ENCODE measurements at places on chromosomes 2 and 18.

GRCh38 chr2:164568317-164568716 is 53.0 kb downstream of the GRB14 start:
- no peak for DNase-seq

DNA sequence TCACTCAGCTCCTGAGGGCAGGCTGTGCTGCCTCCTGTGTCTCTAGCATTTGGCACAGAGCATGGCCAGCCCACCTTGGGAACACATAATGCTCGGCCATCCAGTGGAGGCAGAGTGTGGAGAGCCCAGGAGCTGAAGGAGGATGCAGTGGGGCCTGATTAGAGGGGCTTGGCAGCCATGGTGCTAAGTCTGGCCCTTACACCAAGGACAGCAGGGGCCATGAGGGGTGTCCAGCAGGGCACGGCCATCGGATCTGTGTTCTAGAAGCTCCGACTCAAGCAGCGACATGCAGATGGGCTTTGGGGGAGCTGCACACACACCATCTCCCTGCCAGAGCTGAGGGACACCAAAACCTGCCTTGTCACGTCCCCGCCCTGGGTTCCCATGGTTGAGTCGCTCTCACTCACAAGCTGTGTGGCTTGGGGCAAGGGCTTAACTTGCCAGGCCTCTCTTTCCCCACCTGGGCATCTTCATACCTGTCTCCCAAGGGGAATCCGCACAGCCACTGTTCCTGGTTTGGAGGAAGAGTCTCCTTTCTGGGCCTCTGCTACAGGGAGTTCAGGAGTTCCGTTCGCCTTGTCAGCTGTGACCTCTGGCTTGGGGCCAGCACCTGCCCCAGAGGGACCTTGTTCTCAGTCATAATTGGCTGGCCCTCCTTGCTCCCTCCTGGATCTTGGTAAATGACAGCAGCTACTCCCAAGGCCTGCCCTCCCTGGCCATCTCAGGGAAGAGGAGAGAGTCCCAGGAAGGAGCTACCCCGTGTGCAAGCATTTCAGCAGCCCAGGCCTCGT is 1.3 kb upstream of the TOGARAM2 start:
- no peak for DNase-seq

DNA sequence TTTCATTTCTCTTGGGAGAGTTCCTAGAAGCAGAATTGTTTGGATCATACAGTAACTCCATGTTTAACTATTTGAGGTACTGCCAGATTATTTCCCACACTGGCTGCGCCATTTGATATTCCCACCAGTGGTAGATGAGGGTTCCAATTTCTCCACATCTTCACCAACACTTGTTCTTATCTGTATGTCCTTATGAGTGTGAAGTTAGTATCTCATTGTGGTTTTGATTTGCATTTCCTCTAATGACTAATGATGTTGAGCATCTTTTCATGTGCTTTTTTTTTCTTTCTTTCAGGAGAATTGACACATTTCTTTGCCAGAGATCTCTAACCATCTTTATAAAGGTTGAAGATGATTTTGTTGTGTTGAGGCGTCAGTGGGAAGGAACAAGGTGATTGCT is 4.1 kb upstream of the MGAT5 start:
- DNase-seq: no peak

GRCh38 chr18:65988386-65988785 is 237.6 kb downstream of the CDH7 start:
- DNase-seq: no peak

DNA sequence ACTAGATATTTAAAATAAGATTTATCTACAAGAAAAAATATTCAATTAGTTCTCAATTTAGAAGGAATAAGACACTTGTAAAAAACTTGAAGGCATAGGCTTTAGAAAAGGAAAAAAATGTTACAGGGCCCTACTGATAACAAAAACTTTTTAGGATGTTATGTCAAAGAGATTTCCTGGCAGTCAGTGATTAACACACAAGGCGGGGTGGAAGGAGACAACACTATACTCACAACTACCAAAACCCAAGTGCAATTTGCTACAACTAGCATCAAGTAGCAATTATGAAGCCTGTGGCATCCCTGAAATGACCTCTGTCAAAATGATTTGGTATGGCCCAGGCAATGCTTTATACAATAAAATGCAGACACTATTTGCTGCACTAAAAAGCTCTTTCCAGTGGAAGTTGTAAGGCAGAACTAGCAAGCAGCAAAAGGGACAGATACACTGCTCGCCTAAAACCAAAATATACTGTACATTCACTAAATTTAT is 15.3 kb downstream of the STRN start:
- DNase-seq: no peak

DNA sequence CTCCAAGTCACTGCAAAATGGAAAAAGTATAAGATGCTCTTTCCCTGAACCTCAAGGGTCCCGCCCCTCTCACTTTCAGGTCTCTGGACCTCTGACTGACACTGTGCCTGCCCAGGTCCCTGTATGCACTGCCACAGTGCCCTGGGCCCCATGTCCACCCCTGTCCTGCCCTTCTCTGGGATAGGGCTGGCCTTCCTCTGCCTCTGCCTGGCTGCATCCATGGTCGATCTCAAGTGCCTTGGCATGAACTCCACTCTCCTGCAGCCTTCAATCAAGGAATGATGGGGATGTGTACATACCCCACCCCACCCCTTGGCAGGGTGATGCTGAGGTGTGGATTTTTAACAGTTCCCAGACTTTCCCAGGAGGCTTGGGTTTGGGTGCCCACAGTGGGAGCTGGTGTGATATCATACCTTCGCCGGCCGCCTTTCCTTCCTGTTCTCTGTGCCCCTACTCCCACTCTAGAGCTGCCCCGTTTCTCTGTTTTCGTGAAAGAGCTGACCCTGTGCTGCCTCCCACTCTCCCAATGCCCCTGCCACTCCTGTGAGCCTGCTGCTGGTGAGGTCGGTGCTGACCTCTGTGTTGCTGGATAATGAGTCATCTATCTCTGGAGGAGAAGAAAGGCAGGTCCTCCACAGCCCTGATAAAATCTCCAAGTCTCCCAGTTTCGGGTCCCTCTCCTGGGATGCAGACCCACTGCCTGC is 18.9 kb downstream of the PTPN18 start:
- DNase-seq: no peak

- no peak for DNase-seq
These were observed 463.0 kb downstream of the FBXO15 start for GRCh38 chr18:73684647-73685046.

GRCh38 chr2:222762342-222762741 is 90.9 kb downstream of the MOGAT1 start:
- no peak for DNase-seq

DNA sequence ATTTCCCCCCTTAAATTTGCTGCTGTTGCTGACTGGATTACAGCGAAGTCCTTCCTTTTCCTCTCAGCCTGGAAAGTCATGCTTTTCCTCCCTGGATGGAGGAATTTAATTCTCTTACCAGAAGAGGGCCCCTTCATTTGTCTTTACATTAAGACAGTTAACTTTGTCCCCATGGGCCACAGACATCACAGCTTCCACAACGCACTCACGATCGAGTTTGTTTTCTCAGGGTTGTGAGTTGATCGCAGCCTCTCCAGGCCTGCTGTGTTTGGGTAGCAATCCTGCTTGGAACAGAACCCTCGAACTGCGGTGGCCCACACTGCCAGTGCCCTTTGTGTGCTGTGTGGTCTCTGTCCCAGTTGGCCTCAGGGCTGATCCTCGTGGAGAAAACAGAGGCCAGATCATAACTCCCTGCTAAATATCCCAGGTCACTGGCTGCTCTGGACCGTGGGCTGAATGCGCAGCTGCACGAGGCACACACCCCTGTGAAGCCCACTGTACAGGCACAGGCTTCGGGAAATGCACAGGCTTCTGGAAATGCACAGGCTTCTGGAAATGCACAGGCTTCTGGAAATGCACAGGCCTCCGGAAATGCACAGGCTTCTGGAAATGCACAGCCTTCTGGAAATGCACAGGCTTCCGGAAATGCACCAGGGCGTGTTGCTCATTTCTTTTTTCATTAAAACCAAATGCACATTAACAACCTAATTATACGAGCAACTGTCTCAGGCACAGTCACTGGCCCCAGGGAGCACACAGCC is 2.2 kb upstream of the PDIA6 start:
- peak; percentile 3 for DNase-seq

DNA sequence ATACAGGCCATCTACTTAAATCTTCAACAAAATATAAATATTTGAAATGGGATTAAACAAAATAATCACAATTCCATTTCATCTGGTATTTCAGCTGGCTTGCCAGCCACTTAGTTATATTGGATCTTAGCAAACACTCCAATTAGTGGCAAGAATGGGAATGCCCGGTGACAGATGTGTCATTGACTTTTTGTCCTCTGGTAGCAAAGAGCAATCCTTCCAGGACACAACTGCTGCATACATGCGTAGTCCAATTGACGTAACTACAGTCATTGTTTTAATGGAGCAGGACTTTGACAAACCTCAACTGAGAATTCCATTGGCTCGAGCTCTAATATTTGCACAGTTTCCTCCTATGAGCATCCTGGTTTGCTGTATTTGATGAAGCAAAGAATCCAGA is 69.9 kb downstream of the RNF152 start:
- DNase-seq: no peak

DNA sequence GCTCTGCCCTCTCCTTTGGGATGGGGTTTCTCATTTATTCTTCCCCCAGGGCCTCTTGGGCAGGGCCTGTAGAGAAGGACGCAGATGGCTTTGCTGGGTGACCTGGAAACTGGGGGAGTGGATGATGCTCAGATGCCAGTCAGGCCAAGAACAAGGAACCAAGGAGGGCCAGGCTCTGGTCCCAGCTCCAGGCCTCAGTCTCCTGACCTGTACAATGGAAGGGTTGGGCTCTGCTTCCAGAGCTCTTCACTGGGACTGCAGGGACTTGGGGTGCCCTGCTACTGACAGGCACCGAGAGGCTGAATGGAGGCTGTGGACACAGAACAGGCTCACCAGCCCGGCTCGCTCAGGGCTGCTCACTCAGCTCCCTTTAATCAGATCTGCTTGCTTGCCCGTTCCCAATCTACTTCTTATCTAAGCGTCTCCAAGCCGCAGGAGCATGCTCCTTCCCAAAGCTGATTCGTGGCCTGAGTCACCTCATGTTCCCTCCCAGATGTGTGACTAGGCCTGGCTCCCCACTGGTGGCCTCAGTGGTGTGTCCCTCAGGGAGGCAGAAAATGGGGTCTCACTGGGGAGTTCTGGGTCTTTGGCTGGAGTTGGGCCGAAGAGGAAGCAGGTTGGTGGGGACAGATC is 82.6 kb upstream of the ODC1 start:
- DNase-seq: no peak

DNA sequence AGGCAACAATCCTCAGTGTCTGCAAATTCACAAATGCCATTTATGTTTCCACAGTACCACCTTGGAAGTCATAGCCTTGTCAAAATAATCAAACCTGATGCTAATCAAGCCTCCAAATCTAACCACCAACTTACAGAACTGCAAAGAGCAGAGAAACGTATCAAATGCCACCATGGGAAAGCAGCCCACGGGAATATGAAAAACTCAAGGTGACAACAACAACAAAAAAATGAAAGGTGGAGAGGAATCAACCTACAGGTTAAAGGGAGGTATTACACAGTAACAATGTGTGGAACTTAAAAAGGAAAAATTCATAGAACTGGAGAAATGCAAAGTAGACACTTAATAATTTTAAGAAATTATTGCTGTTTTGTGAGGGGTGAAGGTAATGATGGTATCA is 46.7 kb downstream of the CD226 start:
- DNase-seq: no peak

DNA sequence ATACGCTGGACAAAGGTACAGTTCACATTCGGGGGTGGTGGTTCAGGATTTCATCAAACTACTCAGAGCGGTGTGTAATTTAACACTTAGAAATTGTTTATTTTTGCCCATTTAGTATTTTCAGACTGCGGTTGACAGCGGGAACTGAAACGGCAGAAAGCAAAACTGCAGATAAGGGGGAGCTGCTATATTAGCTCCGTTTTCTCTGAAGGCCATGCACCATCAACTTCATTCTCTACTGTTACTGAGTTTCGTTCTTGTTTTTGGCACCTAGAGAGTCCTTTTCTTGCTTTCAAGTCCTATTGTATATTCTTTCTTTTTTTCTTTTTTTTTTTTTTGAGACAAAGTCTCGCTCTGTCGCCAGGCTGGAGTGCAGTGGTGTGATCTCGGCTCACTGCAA is 121.5 kb upstream of the SP3 start:
- no peak for DNase-seq

DNA sequence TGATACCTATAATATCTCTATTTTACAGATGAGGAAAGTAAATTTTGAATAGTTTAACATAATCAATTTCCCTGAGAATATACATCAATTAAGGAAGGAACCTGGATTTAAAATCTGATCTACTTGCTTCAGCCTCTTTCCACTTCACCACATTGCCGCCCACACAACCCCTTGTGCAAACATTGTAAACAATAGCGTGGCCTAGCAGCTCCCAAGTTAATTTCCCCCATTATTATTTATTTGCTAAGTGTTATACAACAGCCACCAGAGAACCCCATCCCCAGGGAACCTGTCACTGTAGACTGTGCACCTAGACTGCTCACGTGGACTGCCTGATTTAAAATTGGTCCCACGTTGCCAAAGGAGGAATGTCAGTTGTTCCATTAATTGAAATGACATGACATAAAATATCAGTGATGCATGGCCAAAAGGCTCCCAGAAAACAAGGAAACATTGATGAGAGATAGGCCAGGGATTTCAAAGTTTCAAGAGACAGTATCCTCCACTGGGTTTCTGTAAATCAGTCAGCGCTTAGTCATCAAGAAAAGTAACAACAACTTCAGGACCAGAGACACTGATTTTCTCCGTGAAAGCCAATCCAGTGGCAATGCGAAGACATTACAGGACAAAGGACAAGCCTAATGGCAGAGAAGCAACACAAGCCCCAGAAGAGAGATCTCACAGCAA is 41.3 kb downstream of the SCG2 start:
- no peak for DNase-seq

DNA sequence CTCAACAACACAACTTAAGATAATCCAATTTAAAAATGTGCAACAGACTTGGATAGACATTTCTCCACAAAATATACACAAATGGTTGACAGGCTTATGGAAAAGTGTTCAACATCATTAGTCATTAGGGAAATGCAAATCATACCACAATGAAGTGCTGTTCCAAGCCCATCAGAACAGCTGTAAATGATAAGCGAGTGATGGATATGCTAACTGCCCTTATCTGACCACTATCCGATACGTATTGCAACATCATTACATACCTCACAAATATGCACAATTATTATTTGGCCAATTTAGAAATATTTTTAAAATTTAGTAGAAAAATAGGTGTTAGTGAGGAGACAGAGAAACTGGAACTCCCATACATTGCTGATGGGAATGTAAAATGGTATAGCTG is 62.2 kb downstream of the PPP4R1 start:
- DNase-seq: no peak

GRCh38 chr18:70322928-70323327 is 34.1 kb downstream of the SOCS6 start:
- peak; percentile 27 for DNase-seq

- DNase-seq: no peak
These were observed 15.7 kb downstream of the LRRFIP1 start for GRCh38 chr2:237643066-237643465.

- no peak for DNase-seq
These were observed 111.7 kb upstream of the RAB27B start for GRCh38 chr18:54716586-54716985.

DNA sequence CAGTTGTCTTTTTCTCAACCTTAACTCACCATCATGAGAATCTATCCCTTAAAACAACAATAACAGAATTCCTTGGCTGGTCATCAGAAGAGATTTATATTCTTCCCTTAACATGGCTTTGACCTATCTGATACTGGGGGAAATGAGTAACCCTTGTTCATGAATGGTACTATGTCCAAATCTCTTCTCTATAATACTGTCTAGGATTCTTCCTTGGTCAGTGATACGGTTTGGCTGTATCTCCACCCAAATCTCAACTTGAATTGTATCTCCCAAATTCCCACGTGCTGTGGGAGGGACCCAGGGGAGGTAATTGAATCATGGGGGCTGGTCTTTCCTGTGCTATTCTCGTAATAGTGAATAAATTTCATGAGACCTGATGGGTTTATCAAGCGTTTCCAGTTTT is 282.0 kb upstream of the SIX2 start:
- no peak for DNase-seq

Measured in fibroblast of gingiva (primary cell).